ENCODE measurements at places on chromosomes 2 and 18.

GRCh38 chr2:12867631-12868287, 151.0 kb downstream of the TRIB2 start:
- DNase-seq: no peak

DNA sequence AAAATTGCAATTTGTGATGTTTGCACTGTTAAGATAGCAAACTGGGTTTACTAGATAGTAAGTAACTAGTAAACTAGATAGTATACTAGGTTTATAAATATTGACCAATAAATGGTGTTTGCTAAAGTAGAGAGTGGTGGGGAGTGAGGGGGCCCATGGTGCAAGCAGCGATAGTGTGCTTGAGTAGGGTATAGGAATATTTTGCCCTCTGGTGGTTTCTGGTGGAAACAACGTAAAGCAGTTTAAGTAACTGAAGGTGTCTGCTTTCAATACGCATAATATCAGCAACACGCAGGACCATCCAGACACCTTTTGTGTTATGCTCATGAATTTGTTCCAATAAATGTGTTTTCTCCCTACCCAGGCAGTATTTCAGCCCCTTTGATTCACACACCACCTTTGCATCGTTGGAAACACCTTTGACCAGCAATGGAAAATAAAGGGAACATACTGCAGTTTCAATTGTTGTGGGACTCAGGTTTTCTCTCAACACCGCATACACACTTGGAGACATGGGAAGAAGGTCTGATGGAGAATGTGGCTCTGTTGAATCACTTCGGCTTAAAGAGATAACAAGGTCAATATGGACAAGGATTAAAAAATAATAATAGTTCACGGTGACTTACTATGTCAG, 16.7 kb upstream of the STAT1 start:
- DNase-seq: no peak

GRCh38 chr2:88176352-88176984, 6.3 kb downstream of the THNSL2 start:
- no peak for DNase-seq

- no peak for DNase-seq
Measured at GRCh38 chr2:216596236-216596979, 36.8 kb upstream of the IGFBP2 start.

GRCh38 chr2:10646153-10646552, 43.6 kb downstream of the NOL10 start:
- DNase-seq: no peak

- DNase-seq: no peak
Measured at GRCh38 chr2:216915557-216916150, 55.8 kb upstream of the TNP1 start.

DNA sequence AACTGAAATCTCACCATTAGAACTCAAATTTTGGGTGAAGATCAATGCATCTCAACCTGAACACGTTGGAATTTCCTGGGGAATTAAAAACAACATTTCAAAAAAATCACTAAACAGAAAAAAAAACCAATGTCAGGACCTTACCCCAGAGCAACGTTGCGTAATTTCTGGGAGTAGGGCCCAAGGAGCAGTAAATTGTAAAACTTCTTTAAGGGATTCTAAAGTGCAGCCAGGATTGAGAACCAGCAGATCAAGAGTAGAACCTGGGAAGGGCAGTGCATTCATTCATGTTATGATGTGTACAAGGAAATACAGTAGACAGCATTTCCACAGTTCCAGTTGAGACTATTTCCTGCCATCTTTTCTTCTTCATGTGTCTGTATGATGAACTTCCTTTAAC, 56.9 kb downstream of the RHBDD1 start:
- DNase-seq: no peak

DNA sequence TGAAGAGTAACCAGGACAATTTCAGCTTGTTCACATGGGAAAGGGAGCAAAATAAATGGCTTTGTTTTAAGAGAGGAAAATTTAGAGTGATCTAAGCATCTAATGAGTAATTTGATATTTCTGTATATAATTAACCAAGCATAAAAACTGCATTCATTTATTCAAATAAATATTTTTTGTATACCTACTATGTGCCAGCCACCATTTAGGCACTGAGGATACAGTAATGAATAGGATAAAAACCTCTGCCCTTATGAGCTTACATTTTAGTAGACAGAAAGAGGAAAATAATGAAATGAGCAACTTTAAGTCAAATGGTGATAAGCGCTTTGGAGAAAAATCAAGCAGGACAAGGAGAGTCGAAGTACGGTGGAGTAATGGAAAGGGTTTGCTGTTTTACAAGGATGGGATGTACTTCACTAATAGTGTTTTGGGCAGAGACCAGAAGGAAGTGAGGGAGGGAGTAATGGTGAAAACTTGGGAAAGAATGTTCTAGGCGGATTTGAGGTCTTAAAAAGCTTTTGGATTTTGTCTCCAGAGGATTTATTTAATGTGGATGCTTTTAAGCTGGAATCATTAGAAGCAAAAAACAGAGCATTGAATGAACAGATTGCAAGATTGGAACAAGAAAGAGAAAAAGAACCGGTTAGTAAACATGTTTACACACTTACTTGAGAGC, 17.4 kb downstream of the NDC80 start:
- DNase-seq: no peak

GRCh38 chr18:74142252-74142651, 5.4 kb downstream of the FBXO15 start:
- no peak for DNase-seq

DNA sequence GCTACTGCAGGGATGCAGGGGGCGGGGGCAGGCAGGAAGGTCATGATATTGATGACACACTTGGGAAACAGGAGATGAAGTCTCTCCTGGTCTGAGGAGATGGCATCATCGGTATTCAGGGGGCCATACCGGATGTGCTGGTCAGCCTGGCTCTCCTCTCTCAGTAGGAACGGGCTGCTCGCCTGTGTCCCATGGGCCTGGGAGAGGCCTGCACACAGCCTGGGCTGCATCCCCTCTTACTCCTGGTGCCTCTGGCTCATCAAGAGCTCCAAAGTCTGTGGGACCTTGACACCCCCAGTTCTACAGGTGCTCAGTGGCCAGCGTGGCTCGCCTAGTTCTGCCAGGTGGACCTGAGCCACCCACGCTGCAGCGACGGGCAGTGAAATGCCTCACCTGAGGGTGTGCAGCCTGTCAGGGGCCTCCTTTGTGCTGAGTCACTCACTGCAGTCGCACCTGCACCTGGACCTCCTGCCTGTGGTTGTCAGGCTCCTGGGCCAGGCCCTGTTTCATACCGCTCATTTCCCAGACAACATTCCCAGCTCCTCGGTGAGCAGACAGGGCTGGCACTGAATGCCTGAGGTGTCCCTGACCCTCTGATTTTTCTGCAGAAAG, 18.6 kb upstream of the CNDP1 start:
- no peak for DNase-seq

- no peak for DNase-seq
Measured at GRCh38 chr2:128832946-128833663, 514.4 kb upstream of the HS6ST1 start.

DNA sequence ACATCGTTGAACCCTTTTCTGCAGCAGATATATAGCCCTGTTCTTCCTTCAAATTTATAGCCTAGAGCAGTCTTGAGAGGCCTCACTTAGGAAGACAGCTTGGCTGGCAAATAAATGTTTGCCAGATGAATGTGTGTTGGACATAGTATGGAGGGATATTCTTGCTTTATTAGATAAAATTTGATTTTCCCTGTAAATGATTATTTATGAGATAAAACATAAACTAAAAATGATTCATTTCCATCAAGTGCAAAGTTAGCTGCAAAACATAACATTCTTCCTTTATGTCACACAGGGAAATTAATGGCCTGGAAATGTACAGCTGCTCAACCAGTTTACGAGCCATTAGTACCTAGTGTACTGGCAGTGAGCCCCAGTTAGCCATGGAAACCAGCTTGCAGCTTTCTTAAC, 82.5 kb downstream of the LIMS1 start:
- no peak for DNase-seq

DNA sequence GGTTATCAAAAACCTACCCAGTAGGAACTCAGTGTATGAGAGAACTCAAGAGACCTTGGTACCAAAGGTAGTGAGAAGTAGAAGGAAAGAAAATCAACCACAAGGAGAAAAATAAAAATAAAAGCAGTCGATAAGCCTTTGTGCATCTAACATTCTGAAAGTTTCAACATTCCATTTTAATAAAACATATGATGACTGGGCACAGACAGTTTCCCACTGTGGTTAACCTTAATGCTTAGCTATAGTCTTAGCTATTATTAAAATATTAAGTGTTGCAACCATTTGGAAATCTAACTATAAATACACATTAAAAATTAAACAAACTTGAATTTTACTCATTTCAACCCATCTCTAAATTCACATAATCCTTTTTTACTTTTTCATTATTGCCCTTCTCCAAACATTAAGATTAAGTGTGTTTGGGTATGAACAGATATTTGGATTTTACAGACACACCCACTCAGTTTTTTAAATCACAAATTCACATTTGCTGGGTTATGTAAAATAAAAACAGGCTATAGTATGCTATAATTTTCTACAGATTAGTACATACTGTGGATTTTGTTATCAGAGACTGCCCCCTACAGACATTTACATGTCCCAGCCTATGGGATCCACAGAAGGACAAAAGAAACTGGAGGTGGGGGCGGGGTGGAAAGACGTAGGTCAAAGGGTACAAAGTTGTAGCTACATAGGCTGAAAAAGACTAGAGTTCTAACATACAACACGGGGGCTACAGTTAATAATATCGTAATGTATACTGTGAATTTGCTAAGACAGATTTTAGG, 32.8 kb downstream of the SRBD1 start:
- DNase-seq: no peak

GRCh38 chr2:15038366-15039364, 406.1 kb downstream of the LRATD1 start:
- DNase-seq: no peak

DNA sequence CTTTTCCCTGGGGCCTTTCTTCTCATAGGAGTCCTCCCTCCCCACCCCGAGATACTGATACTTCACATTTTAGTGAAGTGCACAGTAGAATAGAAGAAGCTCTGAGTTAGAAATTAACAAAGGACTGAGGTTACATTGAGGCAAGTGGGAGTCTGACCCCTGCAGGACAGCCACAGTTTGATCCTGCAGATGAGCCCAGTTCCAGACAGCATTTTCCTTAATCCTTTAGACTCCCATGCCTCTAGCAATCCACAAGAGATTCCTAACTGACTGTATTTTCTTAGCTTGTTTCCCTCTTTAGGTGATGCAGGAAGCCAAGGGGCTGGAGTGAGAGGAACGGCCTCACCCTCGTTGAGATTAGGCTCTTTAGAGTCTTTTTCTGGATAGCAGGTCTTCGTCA, 204.0 kb downstream of the CYRIA start:
- no peak for DNase-seq

GRCh38 chr2:100865816-100866460, 46.0 kb downstream of the NPAS2 start:
- no peak for DNase-seq

DNA sequence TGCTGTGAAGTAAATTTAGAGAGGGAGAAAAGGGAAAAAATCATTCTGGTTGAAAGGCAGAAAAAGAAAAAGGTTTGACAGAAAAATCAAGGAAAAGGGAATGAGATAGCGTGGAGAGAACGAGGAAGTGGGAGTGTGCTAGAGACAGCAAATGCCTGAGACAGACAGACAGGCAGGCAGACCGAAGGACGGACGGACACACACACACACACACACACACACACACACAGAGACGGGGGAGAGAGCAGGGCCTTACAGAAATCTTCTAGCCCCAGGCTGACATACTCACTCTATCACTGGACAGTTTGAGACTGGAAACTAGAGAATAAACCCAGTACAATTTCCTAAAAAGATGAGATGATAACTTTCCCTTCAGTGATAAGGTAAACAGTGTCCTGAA, 238.4 kb downstream of the ZNF521 start:
- DNase-seq: no peak

DNA sequence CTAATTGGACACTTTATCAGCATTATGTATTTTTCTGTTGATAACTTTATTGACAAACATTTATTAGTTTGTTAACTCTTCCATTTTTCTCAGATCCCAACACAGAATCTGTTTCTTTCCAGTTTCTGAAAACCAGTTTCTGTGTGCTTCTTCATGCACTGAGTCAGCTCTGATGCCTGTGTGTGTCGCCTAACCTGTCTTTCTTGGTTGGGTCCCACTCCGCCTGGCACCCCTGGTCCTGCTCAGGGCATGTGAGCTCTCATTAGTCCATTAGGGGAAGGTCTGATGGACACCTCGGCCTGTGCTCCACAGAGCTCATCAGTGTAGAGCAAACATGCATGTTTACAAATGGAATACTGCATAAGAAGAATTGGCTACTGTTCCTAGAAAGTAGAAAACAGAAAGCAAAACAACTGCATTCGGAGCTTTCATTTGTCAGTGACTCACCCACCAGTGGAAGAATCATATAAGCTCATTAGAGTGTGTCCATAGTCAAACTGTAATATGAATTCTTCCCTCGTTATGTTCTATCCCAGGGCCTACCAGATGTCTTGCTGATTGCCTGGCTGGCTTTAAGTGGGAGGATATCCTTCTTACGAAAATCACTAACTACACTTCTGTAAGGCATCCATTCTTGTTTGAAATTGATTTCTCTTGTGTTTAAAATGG, 137.7 kb downstream of the SNTG2 start:
- DNase-seq: no peak

GRCh38 chr2:96626553-96626942, 11.6 kb downstream of the KANSL3 start:
- no peak for DNase-seq

- no peak for DNase-seq
Measured at GRCh38 chr18:46883180-46883579, 34.1 kb downstream of the PIAS2 start.

GRCh38 chr18:76823161-76823538, 793 bp downstream of the ZNF236 start:
- DNase-seq: no peak

GRCh38 chr18:44912740-44913478, 232.2 kb downstream of the SETBP1 start:
- DNase-seq: no peak

DNA sequence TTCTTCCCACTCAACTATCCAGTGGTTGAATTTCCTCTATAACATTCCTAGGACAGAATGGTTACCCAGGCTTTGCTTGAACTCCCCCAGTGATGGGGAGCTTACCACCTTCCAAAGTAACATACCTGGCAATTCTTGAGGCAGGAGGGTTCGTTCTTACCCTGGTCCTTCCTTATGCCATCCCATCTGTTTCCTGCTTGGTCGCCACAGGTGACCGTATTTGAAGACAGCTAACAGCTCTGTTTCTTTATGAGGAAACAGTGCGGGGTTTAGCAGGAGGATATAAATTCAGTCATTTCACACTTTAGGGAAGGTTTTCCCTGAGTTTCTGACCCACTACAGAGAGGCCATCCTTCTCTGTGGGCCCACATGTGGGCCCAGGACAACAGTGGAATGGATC, 42.6 kb downstream of the FOSL2 start:
- no peak for DNase-seq

GRCh38 chr2:216233281-216233995, 124.3 kb downstream of the XRCC5 start:
- DNase-seq: no peak
